ENCODE measurements at places on chromosomes 16 and 17.
A peak's percentile ranks its signal among the peaks of the same experiment; 100 is the strongest.

DNA sequence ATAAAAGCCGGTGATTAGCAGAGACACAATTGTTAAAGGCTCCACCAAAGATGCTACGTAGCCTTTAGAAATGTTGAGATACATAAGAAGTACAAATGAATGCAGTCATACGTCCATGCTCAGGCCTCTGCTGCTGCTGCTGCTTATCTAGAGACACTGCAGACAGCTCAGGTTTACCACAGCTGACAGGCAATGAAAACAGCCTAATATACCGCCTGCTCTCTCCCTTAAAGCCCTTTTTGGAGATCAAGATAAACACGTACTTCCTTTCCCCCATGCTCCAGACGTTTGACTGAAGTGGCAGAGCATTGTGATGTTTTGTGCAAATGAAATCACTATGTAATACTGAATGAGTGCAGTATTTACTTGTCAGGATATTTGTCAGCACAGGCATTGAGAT, 185.3 kb downstream of the AATF start:
- no peak for DNase-seq

DNA sequence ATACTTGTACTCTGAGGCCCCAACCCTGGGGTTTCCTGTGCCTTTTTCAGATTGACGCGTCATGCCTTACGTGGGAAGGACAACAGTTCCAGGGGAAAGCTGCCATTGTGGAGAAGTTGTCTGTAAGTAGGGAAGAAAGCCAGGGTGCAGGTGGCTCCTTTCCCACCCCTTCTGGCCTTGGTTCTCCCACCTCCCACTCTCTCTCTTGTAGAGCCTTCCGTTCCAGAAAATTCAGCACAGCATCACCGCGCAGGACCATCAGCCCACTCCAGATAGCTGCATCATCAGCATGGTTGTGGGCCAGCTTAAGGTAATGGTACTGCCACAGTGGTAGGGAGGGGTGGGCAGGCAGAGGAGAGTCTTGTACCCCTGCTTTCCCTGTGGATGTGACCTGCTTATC, 4.6 kb upstream of the EDC4 start:
- no peak for DNase-seq

GRCh38 chr17:11916091-11916490, 81.2 kb downstream of the ZNF18 start:
- DNase-seq = no peak

DNA sequence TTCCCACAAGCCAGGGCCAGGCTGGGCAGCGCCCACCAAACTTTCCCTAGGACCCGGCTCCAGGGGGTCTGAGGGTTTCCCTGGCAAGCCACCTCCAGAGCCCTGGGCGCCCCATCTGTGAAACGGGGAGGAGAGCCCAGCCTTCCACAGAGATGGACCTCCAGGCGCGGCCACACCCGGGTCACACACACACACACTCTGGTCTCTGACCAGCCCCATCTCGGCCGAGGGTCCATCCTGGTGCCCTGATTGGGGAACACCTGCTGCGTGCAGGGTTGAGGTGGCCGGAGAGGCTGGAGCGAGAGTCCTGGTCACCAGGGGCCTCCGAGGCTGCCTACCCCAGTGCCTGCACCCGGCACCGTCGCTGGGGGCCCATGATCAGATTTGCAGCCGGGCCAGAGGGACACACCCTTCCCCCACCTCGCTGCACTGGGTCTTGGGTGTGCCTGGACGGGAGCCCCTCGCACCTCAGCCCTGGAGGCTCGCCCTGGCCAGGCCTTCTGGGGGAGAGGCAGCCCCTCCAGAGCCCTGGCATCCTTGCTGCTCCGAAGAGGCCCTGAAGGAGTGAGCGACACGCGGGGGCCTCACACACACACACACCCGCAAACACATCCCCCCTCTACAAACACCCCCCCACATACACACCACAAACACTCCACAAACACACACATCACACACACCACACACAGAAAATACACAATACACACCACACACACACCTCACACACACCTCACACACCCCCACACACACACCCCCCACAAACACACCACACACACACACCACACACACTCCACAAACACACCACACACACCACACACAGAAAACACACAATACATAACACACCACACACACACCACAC, 29.7 kb downstream of the SLC25A10 start:
- no peak for DNase-seq

DNA sequence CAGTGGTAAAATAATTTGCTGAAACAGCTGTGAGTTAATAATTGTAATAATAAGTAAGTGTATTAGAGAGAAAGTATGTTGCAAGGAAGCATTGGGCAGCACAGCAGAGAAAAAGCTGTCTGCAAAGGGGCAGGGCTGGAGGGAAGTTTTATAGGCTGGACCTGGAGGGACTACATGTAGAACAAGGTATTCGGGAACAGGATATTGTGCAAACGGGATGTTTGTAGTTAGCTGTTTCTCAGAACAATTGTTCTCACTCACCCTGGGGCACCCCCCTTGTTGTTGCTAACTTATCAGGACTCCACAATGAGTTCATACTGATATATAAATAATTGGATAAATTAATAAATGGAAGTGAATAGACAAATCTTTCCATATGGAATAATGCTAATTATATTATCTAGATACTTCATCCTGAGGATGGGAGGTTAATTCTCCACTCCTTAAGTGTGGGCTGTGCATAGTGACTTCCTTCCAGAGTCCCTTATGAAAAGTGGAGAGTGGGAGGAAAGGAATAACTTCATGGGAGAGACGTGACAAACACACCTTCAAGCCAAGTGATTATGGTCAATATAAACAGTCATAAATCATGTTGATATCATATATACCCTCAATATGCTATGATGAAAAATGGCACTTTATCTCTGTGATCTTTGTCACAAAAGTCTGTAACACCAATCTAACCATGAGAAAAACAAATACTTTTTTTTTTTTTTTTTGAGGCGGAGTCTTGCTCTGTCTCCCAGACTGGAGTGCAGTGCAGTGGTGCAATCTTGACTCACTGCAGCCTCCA, 85.4 kb downstream of the PPM1E start:
- DNase-seq = no peak

DNA sequence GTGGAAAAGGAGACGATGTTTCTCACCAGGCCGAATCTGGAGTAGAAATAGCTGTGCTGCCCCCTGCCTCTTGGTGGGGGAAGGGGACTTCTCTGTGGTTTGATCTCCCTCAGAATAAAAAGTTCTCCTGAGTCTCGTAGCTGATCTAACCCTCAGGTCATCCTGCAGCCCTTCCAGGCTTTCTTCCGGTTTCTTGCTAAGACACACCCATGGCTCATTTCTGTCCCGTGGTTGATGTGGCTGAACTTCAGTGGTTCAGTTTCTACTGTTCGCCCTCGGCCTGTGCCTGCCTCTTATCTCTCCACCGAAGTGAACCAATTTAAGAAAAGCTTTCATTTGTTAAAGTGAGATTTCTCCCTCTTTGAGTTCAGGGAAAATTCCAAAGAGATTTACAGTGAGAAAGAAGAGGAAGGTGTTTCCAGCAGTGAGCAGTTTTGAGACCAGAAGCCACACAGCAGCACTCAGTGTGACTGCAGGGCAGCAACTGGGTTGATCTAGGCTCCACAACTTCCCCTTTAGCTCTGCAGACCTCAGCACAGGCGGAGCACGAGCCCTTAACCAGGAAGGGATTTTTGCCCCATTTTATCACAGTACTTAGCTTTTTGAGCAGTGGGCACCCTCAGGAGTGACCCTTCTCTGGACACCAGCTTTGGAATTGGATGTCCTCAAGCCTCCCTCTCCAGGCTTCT, 34.9 kb upstream of the CACNG5 start:
- no peak for DNase-seq

- peak; percentile 10 for DNase-seq
Observed at GRCh38 chr16:57534337-57534880, 2.0 kb downstream of the CCDC102A start.

DNA sequence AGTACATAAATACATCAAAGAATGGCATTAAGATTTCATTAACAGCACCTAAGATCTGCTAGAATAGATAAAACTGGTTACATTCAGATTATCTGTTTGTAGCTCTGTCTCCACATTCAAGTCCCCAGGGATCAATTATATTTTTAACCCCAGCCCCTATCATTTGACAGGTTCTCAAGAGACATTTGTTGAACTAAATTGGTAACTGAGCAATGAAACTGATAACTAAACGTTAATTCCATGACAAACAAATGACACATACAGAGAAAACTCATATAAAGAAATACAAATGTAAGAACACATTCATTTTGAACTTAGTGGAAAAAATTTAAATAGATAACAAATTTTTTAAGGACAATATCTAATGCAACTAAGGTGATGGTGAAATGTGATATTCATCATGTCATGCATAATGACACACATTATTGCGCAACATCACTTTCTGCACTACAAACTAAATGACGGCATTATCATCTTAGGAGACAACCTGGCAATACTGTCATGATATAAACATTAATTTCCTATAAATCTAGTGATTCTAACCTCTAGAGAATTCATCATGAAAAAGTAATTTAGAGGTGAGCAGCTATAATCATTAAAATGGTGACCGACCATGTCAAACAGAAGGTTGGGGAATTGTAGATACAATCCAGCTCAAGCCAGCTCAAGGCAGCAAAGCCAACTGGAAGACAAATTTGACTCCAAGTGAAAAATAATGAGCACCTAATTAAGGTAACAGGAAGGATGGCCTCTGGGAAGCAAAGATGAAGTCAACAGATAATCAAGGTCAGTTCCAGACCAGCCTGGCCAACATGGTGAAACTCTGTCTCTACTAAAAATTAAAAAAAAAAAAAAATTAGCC, 9.5 kb downstream of the ARHGAP17 start:
- no peak for DNase-seq

DNA sequence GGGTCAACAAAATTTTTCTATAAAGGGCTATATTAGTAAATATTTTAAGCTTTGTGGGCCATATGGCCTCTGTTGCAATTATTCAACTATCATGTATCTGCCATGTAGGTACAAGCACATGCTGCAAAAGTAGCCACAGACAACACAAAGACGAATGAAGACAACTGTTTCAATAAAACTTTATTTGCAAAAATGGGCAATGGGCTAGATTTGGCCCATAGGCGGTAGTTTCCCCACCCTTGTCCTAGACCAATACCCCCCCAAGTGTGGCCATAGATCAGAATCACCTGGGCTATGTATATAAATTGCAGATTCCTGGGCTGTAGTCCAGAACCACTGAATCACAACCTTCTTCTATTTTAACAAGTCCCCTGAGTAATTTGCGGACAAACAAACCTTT, 331.0 kb upstream of the PSMD7 start:
- no peak for DNase-seq

DNA sequence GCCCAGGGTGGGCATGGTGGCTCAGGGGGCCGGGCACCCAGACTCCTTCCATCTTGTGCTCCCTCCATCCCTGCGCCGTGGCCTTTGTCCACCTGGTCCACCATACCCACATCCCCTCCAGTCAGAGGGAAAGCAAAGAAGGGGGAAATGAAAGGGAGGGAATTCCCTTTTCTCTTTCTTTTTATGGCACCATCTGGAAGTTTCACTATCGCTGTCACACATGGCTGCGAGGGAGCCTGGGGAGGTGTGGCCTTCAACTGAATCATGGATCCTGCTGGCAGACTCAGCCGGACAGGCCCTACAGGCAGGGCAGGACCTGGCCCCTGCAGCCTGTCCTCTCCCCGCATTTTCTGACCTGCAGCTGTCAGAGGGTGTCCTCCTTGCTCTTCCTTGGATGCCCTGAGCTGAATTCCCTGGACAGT, 6.2 kb downstream of the SLC12A3 start:
- peak; percentile 40 for DNase-seq

DNA sequence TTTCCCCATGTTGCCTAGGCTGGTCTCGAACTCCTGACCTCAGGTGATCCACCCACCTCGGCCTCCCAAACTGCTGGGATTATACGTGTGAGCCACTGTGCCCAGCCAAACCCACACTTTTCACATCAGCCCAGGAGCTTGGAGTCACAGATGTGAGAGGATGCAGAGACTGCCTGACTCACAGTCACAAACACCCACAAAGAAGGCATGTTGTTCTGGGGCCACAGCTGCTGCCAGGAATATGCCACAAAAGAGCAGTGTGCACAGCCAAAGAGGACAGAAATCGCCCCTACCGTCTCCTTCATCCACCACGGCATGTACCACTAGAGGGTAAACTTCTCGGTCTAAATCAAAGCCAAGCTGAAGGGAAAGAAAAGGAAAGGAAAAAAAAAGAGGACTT, 25.1 kb upstream of the FOXJ1 start:
- peak; percentile 55 for DNase-seq

DNA sequence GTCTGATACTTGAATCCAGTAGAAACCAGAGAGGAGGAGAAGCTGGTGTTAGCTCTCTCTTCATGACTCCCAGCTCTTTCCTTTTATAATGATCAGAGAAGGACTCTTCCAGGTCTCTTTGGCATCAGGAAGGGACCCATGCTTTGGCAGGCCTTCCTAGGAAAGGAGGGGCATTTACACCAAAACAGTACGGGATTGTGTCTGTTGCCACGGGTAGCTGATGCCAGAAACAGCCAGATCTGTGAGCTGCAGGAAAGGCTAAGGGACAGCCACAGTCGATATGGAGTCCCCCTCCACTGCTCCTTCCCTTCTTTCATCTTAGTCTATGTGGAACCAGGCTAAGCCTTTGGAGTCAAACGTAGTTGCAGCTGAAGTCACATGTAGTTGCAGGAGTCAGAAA, 9.3 kb downstream of the CEP295NL start:
- DNase-seq = no peak

GRCh38 chr17:48025904-48026501, 11.6 kb downstream of the COPZ2 start:
- DNase-seq = no peak

DNA sequence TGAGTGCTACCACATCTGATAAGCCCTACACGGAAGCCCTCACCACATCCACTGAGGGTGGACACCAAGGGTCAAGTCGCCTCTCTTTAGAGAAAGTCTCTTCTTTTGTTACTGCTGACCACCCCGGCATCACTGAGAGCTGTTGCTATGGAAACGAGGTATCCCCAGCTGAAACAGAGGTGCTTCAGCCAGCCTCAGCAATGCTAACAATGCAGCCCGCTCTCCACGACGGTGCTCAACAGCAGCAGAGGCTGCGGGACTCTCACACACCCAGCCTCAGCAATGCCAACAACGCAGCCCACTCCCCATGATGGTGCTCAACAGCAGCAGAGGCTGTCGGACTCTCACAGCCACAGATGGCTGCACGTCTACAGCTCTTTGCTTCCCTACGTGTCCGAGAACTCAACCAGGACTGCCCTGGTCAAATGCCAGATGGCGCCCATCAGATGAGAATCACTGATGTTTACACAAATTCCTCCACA, 41.4 kb downstream of the VPS53 start:
- DNase-seq = no peak

DNA sequence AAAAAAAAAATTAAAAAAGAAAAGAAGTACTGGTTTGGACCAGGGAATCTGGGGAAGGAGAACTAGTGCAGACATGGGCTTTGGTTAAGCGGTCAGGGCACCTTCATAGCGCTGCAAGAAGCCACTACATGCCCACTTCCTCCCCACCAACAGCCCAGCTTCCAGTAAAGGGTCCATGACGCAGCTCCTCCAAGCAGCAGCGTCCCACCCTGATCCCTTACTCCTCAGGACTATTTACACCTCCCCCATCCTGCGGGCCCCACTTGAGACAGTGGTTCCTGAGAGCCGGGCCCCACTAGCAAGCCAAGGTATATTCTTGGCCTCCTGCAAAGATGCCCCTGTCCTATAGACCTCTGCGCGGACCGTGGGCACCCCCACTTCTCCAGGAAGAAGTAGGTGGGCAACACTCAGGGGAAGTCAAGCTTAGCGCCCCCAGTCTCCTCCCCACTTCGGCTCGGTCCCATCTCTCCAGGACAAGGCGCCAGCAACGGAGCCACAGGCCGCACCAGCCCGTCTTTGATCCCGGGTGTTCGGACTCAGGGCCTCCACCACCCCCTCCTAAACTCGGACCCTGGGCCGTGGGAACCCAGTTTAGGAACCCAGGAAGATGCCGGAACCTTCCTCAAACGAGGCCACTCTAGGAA, 913 bp upstream of the PRR14 start:
- DNase-seq = peak; percentile 42

- no peak for DNase-seq
Observed at GRCh38 chr17:1796800-1797199, 32.9 kb downstream of the SMYD4 start.
